ENCODE measurements at places on chromosomes 12 and 14. TPM values are rescaled to one million over a fixed set of nuclear protein-coding genes. Genes with fewer than 3 reads are reported as not detected.
A peak's percentile ranks its signal among the peaks of the same experiment; 100 is the strongest.

DNA sequence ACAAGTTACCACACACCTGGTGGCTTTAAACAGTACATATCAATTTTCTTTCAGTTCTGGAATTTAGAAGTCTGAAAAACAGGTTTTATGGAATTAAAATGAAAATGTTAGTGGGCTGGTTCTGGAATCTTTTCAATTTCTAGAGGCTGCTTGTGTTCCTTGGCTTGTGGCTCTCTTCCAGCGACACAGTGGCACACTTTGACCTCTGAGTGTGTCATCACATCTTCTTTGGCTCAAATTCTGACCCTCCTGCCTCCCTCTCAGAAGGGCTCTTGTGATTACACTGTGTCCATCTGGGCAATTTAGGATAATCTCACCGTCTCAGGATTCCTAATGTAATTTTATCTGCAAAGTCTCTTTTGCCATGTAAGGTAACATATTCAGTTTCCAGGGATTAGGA is 170.0 kb downstream of the PLCZ1 start:
- no peak for DNase-seq

DNA sequence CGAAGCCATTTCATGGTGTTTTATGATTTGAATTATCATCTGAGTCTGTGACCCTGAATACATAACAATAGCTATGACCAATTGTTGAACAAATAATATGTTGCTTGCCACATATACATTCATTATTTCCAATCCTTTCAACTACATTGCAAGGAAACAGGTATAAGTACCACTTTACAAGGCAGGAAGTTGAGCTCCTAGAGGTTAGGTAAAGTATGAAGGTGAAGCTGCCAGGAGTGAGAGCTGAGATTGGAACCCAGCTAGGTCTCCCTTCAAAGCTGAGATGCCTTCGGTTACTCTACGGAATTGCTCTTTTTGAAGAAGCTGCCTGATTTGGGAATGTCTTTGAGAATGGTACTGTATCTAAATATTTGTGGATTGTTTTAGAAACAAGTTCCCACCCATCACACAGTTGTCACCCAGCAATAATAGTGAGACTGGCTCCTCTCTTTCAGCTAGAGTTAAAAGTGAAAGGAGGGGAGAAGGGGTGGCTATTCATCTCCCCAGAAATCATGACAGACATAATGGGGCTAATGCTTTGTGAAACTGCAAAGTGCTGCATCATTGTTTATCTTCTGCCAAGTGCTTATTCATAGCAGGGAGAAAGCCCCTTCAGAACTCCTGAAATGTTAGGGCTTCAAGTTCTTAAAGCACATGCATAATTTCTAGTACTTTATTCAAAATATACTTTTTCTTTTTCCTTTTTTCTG is 75.9 kb upstream of the AMIGO2 start:
- DNase-seq = no peak

DNA sequence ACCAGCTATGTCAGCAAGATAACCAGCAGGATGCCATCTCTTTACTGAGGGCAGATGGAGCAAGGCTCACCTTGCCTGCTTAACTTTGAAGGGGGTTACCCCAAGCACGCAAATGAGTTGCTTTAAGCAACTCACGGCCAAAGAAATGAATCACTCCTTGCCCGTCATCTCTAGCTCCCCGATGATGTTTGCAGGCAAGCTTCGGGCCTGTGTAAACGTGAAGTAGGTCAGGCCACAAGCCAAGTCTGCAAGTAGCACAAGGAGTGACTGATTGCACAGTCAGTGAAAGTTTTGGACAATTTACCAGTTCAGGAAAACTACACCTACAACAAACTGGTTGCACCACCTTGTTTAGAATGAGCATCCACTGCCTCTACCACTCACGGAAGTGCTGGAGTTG is 699.7 kb upstream of the TBX3 start:
- no peak for DNase-seq

DNA sequence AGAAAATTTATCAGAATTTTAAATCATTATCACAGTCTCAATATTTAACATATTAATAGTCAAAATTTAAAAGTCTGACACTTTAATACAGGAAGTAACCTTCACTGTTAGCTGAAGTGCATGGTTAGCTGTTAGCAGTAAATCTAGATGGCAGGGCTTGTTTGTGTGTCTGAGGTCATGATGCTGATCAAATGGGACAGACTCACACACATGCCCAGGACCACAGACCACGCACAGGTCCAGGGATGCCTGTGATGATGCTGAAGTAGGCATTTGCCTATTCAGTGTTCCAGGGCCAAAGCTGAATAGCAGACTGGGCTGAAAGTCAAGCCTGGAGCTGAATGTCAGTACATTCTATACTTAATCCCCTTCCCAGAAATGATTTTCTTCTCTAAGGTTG is 20.5 kb downstream of the FNTB start:
- DNase-seq = no peak

DNA sequence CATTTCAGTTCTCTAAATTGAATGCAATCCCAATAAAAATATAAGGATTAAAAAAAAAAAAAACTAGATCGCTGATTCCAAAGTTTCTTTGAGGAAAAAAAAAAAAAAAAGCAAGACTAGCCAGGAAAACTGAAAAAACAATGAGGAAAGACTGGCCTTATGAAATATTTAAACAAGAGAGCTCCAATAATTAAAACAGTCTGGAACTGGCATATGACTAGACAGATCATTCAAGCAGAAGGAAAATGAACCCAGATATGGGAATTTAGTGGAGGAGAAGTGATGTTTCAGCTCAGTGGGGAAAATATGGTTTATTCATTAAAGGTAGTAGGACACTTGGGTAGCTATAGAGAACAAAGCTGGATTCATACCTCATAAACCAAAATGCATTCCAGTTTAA is 42.0 kb upstream of the TBC1D15 start:
- no peak for DNase-seq

DNA sequence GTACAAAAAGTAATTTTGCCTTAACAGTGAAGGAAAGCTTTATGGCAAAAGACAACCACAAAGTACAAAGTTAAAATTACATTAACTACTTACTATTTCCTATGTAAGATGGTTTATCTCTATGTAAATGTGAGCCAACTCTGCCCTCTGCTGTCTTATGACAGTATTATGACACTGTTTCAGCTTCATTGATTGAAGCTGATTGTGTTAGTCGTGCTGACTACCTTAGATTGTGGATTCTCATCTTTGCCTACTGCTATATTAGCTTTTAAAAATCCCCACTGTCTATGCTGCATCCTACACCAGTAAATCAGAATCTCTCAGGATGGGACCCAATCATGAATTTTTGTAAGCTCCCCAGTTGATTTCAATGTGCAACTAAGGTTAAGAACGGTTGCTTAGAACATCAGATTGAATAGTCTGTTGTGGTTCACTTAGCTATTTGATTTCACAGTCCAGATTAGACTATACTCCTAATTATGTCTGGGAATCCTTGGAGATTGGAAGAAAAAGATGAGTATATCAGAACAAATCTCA is 12.2 kb upstream of the SPTB start:
- DNase-seq = peak; percentile 25

DNA sequence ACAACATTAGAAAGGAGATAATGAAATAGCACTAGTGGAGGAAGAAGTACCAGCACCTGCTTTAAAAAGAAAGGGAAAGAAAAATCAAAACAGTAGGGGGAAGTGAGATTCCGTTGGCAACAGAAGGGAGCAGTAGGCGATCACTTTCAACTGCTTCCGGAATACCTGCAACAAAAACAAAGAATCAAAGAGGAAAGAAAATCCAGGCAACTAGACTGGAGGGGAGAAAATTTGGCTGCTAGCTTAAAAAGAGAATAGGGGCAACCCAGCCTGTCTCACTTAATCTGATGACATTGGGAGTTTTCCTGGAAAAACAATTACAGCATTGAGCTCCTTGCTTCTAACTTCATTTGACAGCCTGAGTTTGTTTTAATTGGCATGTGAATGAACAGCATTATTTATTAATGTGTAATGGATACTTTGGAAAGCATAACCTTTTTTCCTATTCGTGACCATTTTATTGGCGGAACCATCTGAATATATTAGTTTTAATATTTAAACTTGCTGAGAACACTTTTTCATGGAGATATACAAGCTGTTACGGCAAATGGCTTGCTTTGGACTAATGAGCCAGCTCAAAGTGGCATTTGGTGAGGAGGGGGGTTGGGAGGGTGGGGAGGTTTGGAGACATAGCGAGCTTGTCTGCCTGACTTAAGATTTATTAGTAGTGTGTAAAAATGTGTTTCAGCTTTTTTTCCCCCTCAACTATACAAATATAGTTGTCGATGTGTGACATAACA is 2.5 kb upstream of the DACT1 start:
- no peak for DNase-seq

DNA sequence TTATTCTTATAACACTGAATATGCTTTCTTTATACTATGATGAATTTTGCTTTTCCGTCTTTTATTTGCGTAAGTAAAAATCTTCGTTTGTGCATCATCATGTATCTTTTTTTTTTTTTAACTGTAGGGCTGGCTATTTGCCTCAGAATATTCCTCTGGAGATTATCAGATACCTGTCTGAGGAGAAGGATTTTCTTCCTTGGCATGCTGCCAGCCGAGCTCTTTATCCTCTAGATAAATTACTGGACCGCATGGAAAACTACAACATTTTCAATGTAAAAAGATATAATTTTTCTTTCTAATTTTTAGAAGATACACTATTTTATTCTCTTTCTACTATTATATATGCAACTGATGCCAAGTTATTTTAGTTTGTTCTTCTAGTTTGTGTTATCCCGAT is 346.6 kb downstream of the TRHDE start:
- no peak for DNase-seq

- no peak for DNase-seq
Observed at GRCh38 chr12:31035967-31036665, 37.5 kb upstream of the DDX11 start.

GRCh38 chr14:106665814-106666213 is 1139.4 kb downstream of the TMEM121 start:
- no peak for DNase-seq

GRCh38 chr12:85740186-85740585 is 96.0 kb downstream of the RASSF9 start:
- DNase-seq = no peak

- no peak for DNase-seq
Observed at GRCh38 chr14:22829661-22830442, at the start of gene MRPL52. Gene MRPL52 (plus strand): TSS chr14:22829887. CDS start chr14:22829913, 26 bp downstream.

DNA sequence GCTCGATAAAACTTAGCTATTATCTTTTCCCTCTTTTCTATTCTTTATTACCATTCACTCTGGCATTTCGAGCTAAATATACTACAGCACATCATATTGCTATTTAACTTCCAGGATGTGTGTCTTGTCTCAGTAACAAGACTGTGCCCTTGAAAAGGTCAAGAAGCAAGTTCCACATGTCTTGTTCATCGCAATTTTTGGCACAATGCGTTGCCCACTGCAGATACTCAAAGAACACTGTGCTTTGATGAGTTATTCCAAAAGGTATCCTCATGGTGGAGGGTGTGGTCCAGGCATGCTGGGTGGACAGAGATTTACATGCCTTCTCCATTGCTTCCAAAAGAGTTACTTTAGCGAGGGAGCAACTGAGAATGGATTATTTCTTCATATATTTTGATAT is 6.6 kb downstream of the E2F7 start:
- DNase-seq = no peak

DNA sequence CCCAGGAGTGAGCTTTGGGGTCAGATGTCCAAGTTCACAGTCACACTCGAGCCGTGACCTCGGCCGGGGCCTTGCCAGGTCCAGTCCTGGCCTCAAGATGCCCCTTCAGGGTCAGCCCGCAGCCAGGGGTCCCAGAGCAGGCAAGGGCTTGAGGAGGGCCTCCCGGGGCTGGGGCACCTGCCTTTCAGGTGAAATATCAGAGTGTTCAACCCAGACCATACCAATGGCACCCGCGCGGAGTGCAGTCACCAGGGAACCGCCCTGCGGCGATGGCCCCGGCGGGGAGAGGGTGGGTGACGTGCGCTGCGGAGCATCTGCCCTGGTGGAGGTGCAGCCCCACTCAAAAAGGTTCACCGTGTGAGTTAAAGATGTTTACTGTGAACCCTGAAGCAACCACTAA is 16.9 kb downstream of the LRCOL1 start:
- DNase-seq = no peak

- no peak for DNase-seq
Observed at GRCh38 chr12:70686299-70686698, 49.1 kb upstream of the PTPRB start.

GRCh38 chr14:99531251-99532096 is 50.3 kb downstream of the CCNK start:
- DNase-seq = no peak

GRCh38 chr14:94953541-94954260 is 183.8 kb upstream of the GSC start:
- no peak for DNase-seq

- no peak for DNase-seq
Observed at GRCh38 chr12:66199831-66200509, 11.0 kb downstream of the IRAK3 start.

The ASPG gene
- polyA plus RNA-seq = 18.9 TPM

The ANG gene
- 3.7 TPM for polyA plus RNA-seq

The KRT85 gene
- polyA plus RNA-seq = not detected

The NEUROD4 gene
- polyA plus RNA-seq = not detected

The LHX5 gene
- polyA plus RNA-seq = not detected

The RARG gene
- polyA plus RNA-seq = 73.8 TPM

The IFI27 gene
- 26.7 TPM for polyA plus RNA-seq

The PLA2G1B gene
- 0.59 TPM for polyA plus RNA-seq

The C3AR1 gene
- polyA plus RNA-seq = 9.0 TPM

The KLRK1 gene
- 1.00 TPM for polyA plus RNA-seq

All from left renal pelvis (tissue), 4 donors.